ENCODE measurements at places on chromosomes 4 and X.

DNA sequence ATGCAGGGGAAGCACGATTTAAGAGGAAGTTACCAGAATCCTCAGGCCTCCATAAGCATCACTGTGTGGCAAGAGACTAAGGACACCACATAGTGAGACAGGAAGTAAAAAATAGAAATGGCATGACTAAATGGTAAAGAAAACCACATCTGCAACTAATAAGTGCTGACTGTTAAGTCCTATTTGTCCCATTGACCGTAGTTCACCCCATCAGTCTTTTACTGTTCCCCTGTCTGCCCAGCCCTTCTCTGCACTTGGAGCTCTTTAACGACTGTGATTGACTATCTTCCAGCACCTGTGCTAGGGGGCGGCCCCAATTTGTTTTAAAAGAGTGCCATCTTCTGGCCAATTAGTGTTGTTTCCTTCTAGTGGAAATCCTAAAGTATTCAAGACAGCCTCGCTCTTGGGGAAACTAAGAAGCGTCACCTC is 94.2 kb downstream of the MAOA start:
- peak; percentile 32 for DNase-seq

DNA sequence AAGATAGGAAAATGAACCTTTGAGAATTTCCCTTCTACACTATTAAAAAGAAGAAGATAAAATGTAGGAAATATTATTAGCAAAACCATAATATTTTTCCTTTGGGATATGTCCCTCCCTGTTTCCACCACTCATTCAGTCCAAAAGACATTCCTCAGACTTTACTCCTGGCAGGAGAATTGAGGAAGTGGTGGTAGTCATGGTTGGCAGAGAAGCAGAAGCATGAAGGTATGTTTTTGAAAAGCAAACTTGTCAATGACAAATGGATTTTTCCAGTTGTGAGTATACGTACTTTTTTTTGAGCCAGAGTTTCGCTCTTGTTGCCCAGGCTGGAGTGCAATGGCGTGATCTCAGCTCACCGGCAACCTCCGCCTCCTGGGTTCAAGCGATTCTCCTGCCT is 13.7 kb downstream of the STAG2 start:
- no peak for DNase-seq

DNA sequence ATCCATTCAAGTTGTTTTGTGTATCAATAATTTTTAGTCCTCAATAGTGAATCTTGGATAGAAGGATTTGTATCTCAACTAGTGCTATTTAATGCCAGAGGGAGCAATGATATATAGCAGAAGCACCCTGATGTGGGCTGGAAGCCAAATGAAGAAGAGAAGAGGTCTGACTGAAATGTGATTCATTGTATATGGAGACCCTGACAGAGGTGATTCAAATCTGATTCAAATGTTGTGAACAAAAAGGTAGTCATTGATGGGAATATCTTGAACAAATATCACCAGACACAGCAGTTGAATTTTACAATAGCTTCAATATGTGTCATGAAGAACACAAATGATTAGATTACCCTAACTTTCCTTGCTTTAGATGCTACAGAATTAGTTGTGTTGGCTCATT is 27.5 kb upstream of the SULT1B1 start:
- DNase-seq: no peak

DNA sequence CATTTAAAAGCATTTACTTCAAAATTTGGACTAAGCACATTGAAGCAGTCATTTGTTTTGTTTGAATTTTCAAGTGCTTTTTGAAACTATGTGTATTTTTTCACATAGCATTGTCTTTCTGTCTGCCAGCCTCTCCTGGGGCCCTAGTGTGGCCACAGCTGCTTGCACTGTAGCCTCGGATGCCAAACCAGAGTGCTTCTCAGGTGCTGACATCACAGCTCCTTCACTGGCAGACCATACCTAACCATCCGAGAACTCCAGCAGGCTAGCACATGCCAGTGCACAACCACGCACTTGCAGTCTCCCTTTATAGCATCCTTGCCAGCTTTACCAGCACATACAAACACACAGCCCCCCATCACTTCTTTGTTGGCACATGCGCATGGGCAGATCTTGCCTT is 1019.7 kb downstream of the STPG2 start:
- no peak for DNase-seq

DNA sequence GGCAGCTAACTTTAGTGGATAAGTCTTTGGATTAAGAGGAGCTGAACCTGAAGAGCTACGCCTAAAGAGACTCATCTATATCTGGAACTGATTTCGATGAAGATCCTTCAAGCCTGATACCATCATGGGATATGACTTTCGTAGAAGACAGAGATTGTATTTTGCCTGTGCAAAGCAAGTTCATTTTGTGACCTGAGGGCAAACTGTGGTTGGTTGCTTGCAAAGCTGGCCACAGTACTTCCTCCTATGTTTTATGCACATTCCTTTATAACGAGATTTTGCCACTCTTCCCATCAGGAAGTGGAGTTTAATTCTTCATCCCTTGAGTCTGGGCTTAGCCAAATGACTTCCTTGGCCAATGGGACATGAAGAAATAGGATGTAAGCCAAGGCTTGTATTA is 519.3 kb upstream of the NR3C2 start:
- no peak for DNase-seq

- no peak for DNase-seq
Observed at GRCh38 chr4:81698538-81699296, 227.0 kb upstream of the RASGEF1B start.

DNA sequence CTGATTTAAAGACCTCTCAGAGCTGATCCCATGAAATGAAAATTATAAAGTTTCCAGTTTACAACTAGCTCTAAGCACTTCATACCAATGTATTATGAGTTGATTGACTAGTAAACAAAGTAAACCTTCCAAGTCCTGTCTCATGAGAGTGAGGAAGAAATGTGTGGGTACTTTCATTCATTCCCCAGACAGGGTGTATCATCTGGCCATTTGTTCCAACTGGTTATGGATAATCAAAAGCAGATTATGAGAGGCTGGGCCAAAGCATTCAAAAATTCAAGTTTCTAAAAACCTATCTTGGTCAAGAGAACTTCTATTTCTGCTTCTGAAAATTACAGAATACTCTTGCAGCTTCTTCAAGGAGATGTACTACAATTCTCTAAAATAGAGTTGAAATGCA is 193.3 kb upstream of the RASGEF1B start:
- DNase-seq: no peak

DNA sequence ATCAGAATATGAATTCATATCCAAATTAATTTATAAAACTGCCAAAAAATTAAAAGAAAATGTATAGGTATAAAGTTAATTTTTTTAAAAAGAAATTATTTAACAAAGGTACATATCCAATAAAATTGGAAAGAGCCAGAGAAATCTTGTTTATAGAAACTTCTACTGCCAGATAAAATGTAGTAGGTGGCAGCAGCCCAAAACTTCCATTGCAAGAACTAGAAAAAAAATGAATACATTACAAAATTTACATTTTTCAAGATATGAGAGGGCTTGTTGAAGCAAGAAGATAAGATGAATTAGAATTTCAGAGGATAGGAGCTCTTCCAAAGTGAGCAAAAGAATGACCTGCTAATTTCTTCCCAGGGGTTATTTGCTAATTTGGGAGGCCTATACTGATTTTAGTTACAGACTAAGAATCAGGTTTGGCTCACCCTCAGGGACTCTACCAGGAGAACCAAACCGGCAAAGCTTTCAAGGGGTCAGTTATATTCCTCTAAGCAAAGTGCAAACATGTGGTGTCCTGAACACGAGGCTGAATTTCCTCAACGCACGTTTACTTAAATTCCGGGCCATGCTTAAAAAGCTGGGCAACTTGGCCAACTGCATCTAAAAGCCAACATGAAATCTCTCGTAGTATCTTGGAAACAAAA is 17.5 kb downstream of the ANKRD50 start:
- DNase-seq: no peak

GRCh38 chr4:25919676-25920075 is 5.7 kb downstream of the SMIM20 start:
- DNase-seq: no peak

- no peak for DNase-seq
Observed at GRCh38 chrX:20971250-20971649, 403.0 kb upstream of the CNKSR2 start.

- DNase-seq: no peak
Observed at GRCh38 chr4:35604724-35605123, 639.6 kb downstream of the ARAP2 start.

Data from activated T-cell treated with anti-CD3 and anti-CD28 coated beads, Interleukin-2, amount 50 U/mL, for 24 hours (primary cell).